HuH-7.5 (cell line): ENCODE measurements at places on chromosomes 3 and 15.
A peak's percentile ranks its signal among the peaks of the same experiment; 100 is the strongest.

- DNase-seq = no peak
Observed at GRCh38 chr3:190424108-190424477, 25.6 kb downstream of the TMEM207 start.

DNA sequence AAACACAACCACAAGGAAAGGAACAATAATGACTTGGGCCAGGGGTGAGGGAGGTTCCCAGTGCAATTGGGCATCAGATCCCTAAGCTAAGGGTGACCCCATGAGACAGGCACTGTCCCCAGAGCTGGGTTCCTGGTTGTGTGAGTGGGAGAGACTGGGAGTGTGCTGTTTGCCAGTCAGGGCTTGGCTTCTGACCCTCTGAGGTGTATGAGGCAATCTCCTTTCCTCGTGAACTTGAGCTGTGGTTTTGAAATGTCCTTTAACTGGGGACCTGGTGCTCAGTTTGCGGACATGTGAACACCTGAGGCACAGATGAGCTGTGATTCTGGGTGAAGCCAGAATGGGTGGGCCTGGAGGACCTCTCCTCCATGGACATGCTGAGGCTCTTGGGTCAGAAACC is 58.5 kb upstream of the PLXNA1 start:
- no peak for DNase-seq

DNA sequence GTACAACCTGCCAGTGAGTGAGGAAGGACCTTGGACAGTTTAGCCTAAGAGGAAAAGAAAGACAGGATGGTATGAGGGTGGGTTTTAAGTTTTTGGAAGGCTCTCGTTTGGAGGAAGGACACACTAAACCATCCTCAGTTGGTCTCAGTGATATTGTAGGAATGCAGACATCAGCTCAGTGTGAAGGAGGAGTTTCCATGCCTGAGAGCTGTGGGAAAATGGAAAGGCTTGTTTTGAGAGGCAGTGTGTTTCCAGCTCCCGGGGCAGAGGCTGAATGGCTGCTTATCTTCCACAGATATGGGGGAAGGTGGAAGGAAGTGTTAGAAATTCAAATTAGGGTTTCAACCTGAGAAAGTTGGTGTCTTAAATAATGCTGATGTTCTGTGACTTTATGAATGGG is 89.6 kb upstream of the MYZAP start:
- no peak for DNase-seq

DNA sequence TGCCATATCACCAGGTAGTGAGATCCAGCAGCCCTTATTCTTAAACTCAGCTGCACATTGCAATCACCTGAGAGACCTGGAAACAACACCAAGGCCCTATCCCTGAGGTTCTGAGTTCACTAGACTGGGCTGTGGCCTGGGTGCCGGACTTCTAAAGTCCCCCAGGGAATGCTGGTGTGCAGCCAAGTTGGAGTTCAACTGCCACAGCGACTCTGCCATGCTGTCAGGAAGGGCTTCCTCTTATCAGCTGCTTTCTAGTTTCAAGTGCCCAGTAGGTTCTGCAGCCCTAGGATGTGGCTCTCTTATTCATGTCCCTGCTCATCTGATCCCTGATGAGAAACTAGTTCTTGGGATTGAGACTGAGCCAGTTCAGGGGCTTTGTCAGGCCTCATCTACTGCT is 47.8 kb downstream of the ACAA1 start:
- no peak for DNase-seq

DNA sequence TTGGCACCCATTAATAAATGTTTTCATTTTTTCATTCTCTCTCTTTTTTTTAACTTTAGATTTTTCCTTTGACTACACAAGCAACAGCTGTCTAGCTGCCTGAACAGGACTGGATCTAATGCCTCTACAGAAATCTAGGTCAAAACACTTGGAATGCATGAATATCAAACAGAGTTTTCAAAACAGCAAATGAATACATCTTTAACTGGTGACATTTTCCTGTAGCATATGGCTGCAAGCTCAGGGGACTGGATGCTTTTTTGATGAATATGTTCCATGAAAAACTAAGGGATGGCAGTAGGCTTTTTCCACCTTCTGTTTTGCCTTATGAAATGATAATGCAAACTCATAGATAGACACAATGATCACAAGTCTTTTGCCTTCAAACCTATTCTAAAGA is 661.7 kb downstream of the MCTP2 start:
- no peak for DNase-seq

DNA sequence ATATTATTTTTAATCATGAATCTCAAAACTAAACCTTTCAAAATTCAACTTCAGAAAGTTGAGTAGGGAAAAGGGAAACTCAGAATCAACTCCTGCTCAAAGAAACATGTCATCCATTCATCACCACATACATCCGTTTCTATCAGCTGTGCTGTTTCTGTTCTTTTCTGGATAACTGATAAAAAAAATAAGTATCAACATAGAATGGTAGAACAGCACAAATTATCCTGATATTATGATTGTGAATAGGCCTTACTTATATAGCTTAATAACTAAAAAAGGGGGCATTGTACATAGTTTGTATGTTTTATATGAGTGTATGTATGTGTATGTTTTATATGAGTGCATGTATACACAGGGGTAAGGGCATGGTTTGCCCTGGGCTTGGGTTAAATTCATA is 3.1 kb downstream of the TM4SF1 start:
- DNase-seq = no peak

DNA sequence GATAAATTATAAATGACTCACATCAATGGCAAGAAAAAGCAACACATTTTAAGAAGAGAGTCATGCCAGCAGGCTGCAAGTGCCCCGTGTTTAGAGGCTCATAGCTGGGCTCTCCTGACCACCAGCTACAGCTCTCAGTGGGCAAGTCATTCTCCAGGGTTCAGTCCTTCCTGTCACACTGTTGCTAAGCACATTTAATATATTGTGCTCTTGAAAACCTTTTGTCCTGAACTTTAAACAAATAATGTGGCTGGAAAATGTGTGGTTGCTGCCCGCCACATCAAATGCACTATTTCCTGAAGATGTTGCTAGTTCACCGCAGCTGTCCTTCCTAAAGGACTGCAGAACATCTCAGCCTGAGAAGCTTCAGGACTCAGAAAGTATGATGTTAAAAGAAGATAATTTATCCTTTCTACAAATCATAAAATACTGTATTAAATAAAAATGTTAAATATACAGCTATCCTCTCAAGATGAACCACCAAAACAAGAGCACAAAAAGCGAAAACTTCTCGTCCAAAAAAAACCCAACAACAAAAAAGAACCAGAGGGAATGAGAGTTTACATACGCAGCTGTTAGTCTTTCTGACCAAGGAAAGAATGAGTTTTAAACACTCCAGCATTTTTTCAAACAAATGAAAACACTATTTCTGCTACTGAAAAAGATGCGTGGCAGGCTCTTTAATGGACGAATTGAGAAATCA is 951 bp downstream of the TARS3 start:
- DNase-seq = peak; percentile 26

DNA sequence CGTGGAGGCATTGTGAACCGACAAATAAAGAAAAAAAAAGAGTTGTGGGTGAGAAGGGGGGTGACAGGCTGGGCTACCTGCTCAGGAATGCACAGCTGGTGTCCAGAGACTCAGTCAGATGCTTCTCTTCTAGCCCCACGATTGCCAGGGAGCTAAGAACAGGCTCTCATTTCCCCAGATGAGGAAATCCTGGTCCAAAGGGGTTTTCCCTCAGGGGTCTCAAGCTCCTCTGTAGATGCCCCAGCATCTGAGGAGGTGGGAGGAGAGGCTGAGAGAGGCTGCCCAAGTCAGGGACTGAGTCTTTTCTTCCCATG is 35.5 kb downstream of the BNC1 start:
- DNase-seq = no peak

- DNase-seq = no peak
Observed at GRCh38 chr3:155154255-155154654, 74.1 kb downstream of the MME start.

DNA sequence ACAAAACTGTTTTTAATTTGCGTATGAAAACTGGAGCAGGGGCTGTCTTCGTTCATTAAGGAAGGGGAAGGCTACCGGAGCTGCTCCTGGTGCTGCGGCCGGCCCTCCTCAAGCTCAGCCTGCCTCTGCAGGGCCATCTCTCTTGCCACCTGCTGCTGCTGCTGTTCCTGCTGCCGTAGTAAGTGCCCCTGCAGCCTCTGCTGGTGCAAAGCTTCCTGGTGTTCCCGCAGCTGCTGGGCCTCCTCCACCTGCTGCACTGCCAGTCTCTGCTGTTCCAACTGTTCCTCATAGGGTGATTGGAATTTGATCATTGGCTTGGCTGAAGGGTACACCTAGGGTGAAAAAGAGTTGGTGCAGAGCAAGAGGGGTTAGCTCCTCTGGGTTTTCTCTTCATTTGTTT is 66.0 kb downstream of the GOLIM4 start:
- DNase-seq = no peak

DNA sequence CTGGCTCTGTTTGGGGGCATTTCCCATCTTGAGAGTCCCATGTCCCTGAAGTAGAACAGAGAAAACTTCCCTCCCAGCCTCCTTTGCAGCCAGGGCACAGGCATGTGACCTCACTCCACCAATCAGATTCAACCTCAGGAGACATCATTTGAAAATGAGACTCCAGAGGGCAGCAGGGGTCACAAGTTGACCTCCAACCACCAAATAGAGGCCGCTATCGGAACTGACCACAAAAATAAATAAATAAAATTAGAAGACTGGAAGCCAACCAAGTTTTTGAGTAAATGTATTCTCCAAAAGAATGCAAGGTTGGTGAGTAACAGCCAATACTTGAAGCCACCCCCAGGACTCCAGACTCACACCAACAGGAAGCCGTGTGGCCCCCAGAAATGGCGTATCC is 106.5 kb downstream of the CHSY1 start:
- DNase-seq = no peak

GRCh38 chr3:77915336-77915735 is 875.4 kb downstream of the ROBO2 start:
- no peak for DNase-seq

DNA sequence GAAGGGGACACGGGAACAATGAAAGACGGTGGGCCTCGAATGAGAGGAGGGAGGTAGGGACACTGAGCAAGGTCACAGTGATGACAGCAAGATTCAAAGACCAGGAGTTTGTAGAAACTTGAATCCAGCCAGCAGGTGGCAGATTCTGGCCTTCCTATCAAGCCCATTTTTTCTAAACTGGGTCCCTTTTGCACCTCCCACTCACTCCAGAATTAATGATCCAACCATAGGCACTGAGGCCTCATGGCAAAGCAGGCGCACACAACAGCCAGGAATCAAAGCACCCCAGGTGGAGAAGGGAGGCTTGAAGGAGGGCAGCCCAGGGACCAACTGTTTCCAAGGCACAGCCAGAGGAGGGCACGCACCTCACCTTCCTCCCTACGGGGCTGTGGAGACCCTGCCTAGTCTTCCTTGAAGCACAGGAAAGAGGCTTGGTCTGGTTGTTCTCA is 90.2 kb downstream of the ANP32A start:
- no peak for DNase-seq

GRCh38 chr15:25793354-25794050 is 69.6 kb downstream of the ATP10A start:
- DNase-seq = no peak

- DNase-seq = peak; percentile 40
Observed at GRCh38 chr3:52845157-52845556, 10.3 kb upstream of the MUSTN1 start.

GRCh38 chr15:52186651-52187486 is 4.3 kb downstream of the GNB5 start:
- DNase-seq = no peak

- DNase-seq = no peak
Observed at GRCh38 chr3:128453501-128454309, 13.0 kb downstream of the DNAJB8 start.

GRCh38 chr3:166453478-166453877 is 616.3 kb upstream of the BCHE start:
- peak; percentile 32 for DNase-seq

- DNase-seq = peak; percentile 94
Observed at GRCh38 chr15:40098489-40099261, 10.0 kb downstream of the BMF start.

GRCh38 chr3:103810167-103810566 is 1375.4 kb downstream of the ZPLD1 start:
- DNase-seq = no peak

DNA sequence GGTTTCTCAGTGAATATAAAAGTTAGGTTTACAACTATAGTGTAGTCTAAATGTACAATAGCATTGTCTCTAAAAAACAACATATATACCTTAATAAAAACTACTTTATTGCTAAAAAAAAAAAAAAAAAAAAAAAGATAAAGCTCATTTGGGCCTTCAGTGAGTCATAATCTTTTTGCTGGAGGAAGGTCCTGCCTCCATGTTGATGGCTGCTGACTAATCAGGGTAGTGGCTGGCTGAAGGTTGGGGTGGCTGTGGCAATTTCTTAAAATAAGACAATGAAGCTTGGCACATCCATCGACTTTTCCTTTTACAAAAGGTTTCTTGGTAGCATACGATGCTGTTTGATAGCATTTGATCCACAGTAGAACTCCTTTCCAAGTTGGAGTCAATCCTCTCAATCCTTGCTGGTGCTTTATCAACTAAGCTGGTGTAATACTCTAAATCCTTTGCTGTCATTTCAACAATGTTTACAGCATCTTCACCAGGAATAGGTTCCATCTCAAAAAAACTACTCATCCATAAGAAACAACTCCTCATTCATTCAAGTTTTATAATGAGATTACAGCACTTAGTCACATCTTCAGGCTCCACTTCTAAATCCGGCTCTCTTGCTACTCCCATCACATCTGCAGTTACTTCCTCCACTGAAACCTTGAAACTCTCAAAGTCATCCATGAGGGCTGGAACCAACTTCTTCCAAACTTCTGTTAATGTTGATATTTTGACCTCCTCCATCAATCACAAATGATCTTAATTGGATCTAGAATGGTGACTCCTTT is 13.3 kb downstream of the ZNF280D start:
- DNase-seq = no peak

- no peak for DNase-seq
Observed at GRCh38 chr3:95408464-95408862, 1345.6 kb downstream of the NSUN3 start.

- DNase-seq = no peak
Observed at GRCh38 chr15:74242441-74243185, 6.5 kb downstream of the CCDC33 start.

- DNase-seq = no peak
Observed at GRCh38 chr3:137297770-137298169, 340.0 kb downstream of the IL20RB start.

DNA sequence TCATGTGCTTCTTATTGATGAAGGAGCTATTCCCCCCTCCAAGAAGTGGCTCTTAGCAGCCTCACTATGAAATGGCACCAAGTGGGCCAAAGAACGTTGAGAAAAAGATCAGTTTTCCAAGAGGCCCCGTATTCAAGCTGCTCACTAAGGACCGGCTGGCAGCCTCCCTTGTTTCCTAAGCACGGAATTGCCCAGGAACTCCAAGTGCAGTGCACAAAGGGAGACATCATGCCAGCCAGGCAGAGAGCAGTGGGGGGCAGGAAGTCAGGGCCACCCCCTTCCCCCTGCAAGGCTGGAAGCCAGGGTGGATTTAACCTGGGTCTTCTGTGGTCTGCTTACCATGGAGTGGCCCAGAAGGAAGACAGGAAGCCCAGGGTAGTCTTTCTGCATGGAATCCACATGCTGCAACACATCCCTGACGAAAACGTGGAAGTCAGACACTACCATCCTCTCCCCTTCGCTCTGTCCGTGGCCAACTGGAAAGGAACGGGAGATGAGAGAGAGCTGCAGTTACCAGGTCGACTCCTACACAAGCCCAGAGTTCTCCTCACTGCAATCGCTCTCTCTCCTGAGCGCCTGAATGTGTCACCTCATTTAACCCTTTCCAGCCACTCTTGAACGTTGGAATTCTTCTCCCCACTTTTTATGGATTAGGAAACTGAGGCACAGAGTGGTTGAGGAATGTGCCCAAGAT is 49.5 kb downstream of the ABTB1 start:
- no peak for DNase-seq
